ENCODE measurements at places on chromosomes 1 and 21.

DNA sequence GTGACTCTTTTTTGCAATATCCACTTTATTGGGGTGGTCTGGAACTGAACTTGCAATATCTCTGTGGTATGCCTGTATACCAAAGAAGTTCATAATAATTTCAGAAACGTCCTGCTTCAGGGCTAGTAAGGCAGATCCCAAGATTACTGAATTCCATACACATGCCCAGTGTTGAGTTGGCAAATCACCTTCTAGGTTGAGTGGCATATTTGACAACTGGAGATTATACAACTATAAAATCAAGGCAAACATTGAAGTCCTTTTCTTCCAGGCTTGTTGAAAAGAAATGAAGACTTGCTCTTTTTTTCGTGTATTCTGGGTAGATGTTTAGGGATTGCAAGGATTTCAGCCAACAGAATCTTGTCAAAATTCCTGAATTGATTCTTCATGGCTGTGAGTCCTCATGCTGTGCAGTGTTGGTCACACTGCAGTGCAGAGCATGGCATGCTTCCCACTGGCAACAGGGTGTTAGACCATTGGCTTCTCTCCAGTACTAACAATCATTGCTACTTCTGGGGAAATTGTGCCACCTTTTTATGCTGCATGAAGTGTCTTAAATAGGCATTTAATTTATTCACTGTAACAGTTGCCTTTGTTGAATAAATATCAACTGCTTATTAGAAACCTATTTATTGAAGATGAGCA lies 367.1 kb upstream of the ADGRL4 start:
- DNase-seq, result no peak

DNA sequence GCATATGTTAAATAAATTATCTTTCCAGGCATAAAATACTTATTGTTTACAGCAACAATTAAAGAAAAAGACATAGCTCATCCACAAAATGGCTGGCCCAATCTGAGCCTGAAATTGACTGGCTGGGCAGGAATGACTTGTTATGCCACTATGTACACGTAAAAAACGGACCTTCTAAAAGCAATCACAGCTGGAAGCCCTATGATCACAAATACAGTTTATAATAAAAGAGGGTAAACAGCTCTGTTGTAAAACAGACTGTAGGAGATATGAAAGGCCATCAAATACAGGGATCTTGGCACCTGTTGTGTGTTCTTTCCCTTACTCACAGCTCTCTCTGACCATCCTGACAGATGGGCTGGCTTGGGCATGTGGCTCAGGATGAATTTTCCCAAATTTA lies 70.5 kb upstream of the DMRTA2 start:
- DNase-seq, result no peak

DNA sequence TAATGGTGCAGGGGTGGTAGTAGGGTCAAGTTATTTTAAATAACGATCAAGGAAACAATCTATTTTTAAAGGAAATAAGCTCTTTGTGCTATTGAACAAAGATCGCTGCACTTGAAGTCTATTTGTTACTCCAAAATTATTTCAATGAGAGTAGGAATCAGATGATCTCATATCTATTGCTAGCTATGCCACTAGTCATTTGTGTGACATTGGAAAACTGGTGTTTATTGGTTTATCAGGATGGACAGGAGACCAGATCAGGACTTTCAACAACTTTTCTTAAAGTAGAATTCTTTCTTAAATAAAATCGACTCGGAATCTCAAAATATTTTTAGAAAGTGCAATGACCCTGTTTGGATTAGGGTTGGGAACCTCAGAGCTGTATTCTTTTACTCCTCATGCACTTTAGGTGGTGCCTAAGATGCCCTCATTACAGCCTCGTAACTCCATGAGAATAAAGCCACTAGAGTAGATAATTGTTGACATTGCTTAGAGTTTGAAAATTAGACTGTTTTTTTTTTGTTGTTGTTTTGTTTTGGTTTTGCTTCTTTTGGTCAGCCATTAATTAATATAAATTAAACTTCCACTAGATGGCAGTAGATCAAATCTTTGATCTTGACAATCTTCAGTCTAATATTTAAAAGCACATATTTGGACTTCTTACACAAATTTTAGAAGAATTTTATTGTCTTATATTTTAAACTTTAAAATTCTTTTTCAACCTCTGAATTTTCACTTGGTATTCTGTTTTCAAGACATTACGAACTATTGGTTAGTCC lies 352.4 kb downstream of the USP25 start:
- no peak for DNase-seq

- DNase-seq, result no peak
These were observed 28.1 kb upstream of the CSF1 start for GRCh38 chr1:109882288-109883245.

GRCh38 chr1:111615870-111616715 lies 3.5 kb upstream of the RAP1A start:
- DNase-seq, result no peak

- DNase-seq, result no peak
These were observed 84.2 kb upstream of the FGGY start for GRCh38 chr1:59212706-59213105.

DNA sequence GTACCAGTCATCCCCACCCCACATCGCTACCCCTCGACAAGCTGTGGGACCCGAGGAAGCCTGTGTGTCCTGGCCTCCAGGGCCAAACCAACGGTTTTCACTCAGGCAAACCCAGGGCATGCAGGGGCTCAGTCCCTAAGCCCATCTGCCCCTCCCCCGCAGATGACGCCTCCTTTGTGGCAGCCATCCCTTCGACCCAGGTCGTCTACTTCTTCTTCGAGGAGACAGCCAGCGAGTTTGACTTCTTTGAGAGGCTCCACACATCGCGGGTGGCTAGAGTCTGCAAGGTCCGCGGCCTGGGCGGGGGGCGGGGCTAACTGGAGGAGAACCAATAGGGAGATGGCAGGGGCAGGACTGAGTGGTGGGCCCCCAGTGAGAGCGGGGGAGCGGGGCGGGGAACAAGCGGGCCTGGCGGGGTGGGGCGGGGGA lies 7.4 kb downstream of the SEMA4A start:
- DNase-seq, result peak; percentile 80

- DNase-seq, result no peak
These were observed 142.8 kb downstream of the ASTN1 start for GRCh38 chr1:177021687-177022086.

- no peak for DNase-seq
These were observed 56.7 kb downstream of the SLX9 start for GRCh38 chr21:44996501-44996921.

DNA sequence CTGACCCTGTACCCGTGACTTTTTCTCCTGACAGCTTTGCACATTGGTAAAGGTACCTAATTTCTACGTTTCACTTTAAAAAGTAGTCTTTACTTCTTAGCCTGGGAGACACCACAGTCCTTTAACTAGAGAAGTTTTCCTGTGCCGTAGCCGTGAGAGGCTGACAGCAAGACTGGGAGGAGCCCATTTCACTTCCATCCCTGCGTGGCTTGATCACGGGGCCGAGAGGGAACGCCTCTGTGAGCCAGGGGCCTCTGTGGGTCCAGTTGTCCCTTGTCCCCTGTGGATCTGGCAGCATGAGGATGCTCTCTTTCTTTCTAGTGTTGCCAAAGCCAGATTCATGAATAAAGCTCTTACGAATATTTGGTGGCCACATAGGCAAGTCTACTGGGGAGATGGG lies 21.6 kb downstream of the PCP4 start:
- no peak for DNase-seq

DNA sequence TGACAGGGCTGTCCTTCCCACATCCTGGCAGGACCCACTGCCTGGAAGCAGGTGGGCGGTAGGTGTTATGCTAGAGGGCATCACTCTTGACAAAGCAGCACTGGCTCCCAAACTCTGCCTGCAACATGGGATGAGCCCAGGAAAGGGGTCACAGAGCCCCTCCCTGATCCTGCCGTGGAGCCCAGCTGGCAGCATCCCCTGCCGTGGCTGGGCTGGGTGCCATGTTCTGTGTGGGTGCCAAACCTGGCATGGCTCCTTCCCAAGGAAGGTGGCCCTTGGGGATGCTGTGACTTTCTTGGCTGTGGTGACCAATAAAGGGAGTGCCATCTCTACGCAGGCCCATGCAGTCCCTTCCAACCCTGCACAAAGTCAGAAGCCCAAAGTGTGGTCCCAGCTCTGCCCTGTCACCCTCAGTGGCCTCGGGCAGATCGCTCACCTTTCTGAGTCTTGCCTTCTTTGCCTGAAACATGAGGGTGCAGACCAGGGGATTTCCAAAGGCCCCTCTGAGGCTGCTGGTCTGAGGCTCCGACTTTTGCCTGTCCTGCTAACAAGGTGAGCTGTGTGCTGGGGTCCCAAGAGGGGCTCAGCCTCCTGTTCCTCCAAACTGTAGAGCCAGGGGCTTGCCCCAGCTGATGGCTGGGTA lies 6.0 kb downstream of the CDK18 start:
- no peak for DNase-seq

DNA sequence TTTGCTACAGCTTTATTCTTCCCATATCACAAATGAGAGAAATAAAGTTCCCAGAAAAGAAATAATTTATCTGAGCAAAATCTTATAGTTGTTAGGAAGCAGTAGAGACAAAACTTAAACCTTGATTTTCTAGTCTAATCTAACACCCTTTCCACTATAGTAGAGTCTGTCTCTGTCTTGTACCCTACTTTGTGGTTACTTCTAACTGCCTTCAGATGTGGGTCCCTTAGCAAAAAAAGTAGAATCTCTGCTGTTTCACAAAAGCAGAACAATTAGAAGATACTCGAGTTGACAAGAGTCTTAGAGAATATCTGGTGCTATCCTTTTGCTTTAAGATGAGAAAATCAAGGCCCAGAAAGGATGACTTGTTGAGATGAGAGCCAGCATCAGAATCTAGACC lies 48.1 kb upstream of the FGGY start:
- no peak for DNase-seq

DNA sequence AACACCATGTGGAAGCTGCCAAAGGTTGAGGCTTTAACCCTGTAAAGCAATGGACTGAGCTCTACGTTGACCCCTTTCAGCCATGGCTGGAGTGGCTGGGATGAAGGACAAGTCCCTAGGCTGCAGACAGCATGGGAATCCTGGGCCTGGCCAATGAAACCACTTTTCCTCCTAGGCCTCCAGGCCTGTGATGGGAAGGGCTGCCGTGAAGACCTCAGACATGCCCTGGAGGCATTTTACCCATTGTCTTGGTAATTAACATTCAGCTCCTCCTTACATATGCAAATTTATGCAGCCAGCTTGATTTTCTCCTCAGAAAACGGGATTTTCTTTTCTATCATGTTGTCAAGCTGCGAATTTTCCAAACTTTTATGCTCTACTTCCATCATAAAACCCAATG lies 214.5 kb downstream of the RGS7 start:
- no peak for DNase-seq

DNA sequence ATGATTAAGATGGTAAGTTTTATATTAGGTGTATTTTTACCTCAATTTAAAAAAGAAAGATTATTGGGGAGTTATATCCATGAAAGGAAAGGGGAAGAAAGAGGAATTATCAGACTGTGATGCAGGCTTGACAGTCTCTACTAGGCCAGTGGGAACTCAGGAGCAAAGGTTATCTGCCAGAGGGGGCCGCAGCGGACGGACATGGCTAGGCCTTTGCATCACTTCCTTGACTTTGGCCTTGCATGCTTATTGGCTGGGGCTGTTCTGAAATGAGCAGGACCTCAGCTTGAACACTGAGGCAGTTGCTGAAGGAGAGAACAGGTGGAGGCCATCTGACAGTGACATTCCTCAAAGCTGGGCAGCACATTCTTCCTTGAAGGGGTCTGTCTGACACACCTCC lies 150.9 kb downstream of the CYYR1 start:
- DNase-seq, result no peak

- no peak for DNase-seq
These were observed 276.4 kb upstream of the B3GALT2 start for GRCh38 chr1:193462629-193463320.

DNA sequence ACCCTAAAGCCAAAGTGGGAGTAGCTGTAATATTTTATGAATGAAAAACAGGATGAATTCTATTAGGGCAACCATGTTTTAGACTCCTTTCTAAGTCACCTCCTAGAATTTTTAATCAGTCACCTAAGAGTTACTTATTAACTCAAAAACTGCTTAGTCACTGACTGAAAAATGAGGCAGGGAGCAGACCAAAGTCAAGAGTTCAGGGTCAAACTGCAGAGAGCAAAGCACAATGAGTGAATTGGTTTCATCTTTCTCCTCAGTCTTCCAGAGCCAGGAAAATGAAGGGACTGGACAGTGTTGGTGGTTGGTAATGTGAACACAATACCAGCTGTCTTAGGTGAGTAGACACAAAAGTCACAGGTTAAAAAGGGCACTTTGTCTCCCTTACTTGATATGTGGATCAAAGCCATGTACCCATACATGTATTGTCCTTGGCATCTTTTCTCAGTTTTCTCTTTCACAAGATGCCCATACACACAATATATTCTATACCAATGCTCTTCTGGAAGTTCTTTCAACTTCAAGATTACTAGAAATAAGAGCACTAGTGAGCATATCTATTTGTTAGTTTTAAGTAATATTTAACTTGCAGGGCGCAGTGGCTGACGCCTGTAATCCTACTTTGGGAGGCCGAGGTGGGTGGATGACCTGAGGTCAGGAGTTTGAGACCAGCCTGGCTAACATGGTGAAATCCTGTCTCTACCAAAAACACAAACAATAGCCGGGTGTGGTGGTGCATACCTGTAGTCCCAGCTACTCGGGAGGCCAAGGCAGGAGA lies 42.2 kb downstream of the ATP1B1 start:
- no peak for DNase-seq

DNA sequence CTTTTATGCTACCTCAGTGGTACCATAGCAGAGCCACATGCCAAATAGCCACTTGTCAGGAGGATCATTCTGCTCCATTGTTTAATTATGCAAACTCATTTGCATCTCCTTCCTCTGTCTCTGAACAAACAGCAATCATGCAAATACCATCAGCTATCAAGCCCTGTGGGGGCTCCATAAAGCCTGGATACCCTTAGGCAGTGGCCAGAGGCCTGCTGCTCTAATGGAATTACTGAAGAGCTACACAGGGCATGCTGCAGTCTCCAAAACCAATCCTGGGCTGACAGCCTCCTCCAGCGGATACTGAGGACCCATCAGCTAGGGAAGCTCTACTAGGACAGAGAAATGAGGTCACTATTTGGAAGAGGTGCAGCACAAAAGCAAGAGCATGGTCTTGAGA lies 376.3 kb downstream of the KCNH1 start:
- no peak for DNase-seq

- DNase-seq, result no peak
These were observed 184.8 kb upstream of the KIAA0040 start for GRCh38 chr1:175377394-175377793.

- DNase-seq, result no peak
These were observed 55.9 kb downstream of the PCBP3 start for GRCh38 chr21:45699251-45699942.

DNA sequence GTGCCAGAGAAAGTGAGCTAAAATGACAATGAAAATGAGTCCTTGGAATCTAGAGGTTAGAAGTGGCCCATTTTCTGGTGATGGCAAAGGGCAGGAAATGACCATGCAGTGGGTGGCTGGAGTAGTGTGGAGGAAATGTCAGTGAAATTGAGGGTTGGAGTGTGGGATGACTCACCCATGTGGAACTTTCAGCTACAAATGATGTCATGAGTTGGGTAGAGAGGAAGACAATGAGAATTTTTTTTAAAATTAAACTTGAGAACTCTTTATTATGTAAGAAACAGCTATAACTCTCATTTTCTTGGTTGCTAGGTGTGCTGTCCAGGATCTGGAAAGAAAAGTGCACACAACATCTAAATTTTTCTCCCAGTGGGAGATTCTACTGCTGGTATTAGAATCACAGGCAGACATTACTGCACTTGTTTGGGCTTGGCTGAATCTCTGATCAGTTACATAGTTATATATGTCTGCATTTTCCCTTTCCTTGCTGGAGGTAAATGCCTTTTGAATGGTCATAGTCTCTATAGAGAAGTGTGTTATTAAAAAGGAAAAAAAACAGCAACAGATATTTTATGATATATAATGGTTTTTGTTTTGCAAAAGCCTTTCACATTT lies 56.8 kb upstream of the GNG12 start:
- no peak for DNase-seq
